ENCODE measurements at places on chromosomes 5 and 9.

DNA sequence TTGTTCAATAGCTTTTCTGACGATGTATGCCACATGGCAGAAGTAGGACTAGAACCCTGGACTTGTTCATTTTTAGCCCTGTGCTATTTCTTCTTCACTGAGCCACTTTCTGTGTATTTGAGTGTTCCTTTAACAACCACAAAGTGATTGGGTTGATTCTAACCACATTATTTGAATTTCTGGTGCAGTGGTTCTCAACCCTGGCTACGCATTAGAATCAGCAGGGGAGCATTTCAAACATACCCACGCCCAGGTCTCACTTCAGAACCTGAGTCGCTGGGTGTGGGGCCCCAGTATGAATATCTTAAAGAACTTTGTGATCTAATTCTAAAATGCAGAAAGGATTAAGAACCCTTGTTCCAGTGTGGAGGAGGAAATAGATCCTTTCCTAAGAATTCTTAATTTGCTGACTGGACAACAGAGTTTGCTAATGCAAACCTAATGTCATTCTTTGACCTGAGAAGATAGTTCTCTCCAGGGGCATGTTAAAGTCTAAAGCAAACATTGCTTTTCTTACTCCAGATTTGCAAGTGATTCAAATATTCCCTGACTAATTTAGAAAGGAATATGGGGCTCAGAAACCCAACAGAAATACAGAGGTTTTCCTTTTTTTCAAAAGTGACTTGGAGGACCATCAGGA, 75.4 kb upstream of the GDNF start:
- no peak for DNase-seq

DNA sequence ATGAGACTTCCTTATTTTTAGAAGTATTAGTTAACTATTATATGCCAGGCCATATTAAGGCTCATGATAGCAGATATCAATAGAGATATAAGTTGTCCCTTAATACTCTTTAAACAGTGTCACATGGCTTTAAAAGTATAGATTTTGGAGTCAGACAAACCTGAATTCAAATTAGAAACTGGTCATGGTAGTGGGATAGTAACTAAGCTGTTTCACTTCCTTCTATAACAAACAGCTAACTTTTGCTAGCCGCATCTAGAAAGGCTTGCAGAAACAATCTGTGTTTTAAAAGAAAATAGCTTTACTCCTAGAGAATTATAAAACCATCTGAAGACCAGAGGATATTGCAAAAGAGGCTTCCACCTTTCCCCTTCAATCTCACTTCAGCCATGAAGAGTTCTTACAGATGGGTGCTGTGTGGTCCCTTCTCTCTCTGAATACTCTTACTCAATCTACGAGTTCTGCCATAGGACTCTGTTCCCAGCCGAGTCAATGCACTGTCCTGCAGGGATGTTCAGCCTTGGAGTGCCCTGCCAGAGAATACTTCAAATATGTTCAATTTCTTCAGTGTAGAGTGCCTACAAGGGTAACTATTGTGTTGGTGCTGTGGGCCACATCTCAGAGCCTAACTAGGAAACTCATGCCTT, 810.2 kb downstream of the EFNA5 start:
- DNase-seq = no peak

- no peak for DNase-seq
Observed at GRCh38 chr5:175652741-175653663, 4.9 kb upstream of the HRH2 start.

GRCh38 chr5:66713998-66714397, 117.8 kb downstream of the MAST4 start:
- no peak for DNase-seq

DNA sequence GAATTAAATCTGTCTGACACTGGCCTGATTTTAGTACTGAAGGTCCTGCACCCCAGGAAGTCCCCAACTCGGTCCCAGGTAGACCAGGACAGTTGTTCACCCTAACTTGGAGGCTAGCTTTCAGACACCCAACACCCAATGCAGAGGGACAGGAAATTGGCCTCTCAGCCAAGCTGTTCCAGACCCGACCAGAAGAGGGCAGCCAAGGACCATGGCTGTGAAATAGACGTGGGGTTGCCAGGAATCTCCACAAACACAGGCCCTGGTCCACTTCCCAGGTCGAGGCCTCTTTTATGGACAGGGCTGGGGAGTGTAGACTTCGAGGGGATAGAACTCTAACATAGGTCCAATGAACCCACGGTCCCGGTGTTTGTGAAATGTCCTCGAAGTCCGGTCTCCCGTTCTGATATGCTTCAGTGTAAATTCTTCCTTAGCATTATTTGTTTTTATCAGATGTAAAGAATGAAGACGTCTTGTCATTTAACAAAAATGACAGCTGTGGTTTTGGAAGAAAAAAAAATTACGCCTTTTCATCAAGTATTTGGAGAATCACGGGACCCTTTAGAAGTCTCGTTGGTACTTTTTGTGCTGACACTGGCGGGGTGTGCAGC, 260.3 kb upstream of the ADAMTS16 start:
- no peak for DNase-seq

- no peak for DNase-seq
Observed at GRCh38 chr9:77488439-77489126, 159.5 kb downstream of the GNA14 start.

DNA sequence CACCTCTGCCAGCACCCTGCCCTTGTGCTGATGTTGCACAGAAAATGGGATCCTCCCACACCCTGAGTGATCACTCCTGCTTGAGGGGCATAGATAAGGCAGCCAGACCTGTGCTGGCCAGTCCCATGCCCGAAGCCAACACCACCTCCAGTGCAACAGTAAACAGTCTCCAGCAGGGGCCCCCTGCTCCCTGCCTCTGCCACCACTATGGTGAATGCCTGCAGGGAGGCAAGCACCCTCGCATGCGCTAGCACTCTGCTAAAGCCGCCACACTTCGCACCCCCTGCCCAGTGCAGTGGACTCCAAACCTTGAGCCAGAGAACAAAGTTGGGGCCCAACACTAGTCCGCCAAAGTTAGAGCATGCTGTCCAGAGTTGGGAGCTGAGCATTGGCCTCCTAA, 118.7 kb downstream of the PJA2 start:
- DNase-seq = no peak

DNA sequence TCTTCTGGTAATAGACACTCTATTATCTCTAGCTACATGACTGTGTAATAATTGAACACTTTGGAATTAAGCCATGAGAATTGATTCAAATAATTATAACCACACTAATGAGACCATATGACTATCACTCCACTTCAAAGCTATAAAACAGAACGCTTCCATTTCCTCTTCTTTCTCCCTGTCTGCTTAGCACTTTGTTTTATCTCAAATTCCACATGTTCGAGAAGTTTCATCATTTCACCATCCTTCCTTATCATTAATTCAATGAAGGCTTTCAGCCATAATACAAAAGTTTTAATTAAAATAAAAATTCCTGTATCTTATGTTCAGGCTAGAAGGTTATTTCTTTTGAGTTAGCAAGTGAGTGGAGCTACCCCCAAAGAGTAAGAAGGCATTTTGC, 7.4 kb upstream of the DCTN4 start:
- DNase-seq = no peak

Data from naive B cell (primary cell).